Colonic mucosa (tissue), 4 donors: ENCODE measurements at places on chromosomes 11 and 22. TPM values are rescaled to one million over a fixed set of nuclear protein-coding genes. Genes with fewer than 3 reads are reported as not detected.

The MS4A2 gene
- total RNA-seq: 2.2 TPM

GRCh38 chr11:1727096-1727690 is 23.2 kb downstream of the IFITM10 start:
- H3K4me1 ChIP-seq: no peaks in the 10 kb centered on the region
- no peaks in the 10 kb centered on the region for H3K27me3 ChIP-seq
- H3K36me3 ChIP-seq: no peaks in the 10 kb centered on the region
- H3K4me3 ChIP-seq: no peak overlapping the region

GRCh38 chr11:65549096-65549495 is 9.1 kb downstream of the LTBP3 start:
- no peak overlapping the region for H3K4me3 ChIP-seq
- H3K27me3 ChIP-seq: no peaks in the 10 kb centered on the region
- H3K4me1 ChIP-seq: peaks cover 7% of the 10 kb centered on the region
- H3K36me3 ChIP-seq: no peaks in the 10 kb centered on the region

The LARGE2 gene
- total RNA-seq: 4.1 TPM

The KCTD14 gene
- total RNA-seq: 19.5 TPM

DNA sequence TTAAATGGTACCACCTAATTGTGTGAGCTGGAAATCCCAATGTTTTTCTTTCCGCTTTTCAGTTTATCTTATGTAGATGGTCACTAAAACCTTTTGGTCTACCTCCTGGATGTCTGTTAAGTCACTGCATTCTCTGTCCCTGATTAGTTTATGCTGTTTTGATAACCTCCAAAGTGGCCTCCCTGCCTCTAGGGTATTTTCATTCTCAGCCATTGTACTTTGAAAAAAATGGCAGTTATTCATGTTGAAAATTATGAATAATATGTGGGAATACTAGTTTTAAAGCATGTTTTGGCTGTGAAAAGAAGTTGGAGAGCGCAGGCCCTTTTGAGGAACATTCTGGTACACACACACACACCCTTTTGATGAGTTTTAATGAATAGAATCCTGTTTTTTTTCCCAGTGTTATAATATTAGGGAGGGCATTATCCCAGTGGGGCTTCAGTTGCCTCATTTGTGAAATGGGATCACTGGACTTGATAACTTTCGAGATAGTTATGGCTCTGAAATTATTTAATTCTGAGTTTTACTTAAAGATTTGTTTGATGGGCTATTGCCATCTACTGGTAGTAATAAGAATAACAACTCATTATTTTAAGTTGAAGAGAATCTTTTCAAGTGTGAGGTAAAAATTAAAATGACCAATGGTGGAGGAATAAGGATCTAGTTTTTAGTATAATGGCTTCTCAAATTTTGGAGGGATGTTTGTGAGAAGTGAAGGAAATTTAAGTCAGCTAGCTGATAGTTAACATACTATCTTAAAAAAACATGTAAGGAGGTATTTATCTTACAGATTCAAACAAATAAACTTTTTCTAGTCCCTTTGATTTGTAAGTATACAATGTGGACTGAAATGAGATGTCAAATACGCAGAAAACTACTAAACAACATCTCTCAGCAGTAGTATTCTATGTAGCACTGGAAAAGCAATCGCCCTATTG is 3.9 kb downstream of the FDX1 start:
- no peaks in the 10 kb centered on the region for H3K36me3 ChIP-seq
- no peak for DNase-seq
- no peak overlapping the region for H3K4me3 ChIP-seq
- no peaks in the 10 kb centered on the region for H3K27me3 ChIP-seq
- H3K27ac ChIP-seq: no peak overlapping the region

DNA sequence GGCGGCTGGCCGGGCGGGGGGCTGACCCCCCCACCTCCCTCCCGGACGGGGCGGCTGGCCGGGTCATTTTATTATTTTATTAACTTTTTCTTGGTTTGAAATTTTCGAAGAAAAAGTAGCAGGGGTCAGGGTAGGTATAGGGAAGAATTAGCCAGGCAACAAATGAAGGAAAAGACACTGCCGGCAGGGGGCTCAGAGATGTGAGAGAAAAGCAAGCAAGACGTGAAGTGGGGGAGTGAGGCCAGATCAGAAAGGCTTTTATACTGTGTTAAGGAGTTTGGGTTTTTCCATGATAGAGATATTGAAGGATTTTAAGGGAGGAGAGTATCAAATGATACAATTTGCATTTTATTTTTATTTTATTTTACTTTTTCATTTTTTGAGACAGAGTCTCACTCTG is 19.0 kb downstream of the RNF214 start:
- H3K27ac ChIP-seq: no peak overlapping the region
- no peaks in the 10 kb centered on the region for H3K27me3 ChIP-seq
- no peaks in the 10 kb centered on the region for H3K4me1 ChIP-seq
- no peaks in the 10 kb centered on the region for H3K36me3 ChIP-seq
- no peak for DNase-seq

DNA sequence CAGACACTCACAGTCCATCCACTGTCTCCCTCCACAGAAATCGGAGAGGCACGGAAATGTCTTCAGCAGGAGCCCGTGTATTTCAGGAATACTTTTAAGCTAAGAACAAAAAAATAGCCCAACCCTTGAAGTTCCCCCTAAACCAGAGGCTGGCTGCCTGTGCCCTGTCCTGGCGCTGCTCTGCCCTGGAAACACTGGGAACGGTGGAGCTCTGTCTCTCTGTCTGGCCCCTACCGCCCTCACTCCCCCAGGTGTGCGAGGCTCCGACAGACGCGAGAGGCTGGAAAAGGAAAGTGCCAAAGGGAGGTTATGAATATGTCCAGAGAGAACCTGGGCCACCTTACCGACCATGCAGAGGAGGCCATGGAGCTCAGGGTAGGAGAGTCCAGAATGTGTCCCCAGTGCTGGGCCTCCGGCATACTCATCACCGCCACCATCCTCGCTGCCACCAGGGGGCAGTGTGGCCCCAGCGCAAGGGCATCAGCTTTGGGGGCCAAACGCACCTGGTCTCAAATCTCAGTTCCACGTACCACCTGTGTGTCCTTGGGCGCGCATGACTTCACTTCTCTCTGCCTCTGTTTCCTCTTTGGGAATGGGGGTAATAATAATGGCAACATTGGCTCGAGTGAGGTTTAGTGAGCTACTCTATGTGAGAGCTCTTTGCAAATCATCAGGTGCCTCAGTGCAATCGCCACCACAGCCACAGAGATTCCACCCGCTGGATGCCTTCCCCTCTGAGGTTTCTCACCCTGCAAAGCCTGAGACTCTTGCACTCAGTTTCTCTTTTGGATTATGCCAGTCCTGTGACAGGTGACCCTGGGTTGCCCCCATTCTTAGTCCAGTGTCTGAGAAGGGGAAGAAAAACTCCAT is 10.4 kb upstream of the SLCO2B1 start:
- no peak overlapping the region for H3K27ac ChIP-seq
- no peak overlapping the region for H3K4me3 ChIP-seq
- H3K36me3 ChIP-seq: no peaks in the 10 kb centered on the region
- DNase-seq: peak; percentile 79
- H3K27me3 ChIP-seq: no peaks in the 10 kb centered on the region

GRCh38 chr22:48944751-48945620 is 882.7 kb downstream of the BRD1 start:
- no peak overlapping the region for H3K27ac ChIP-seq
- H3K4me1 ChIP-seq: no peaks in the 10 kb centered on the region
- no peaks in the 10 kb centered on the region for H3K36me3 ChIP-seq

- peaks cover 3% of the 10 kb centered on the region for H3K4me1 ChIP-seq
- H3K36me3 ChIP-seq: no peaks in the 10 kb centered on the region
- DNase-seq: peak; percentile 43
- peak overlapping the region; percentile 66 for H3K27ac ChIP-seq
Measured at GRCh38 chr22:40637183-40638150, 948 bp upstream of the MRTFA start.

DNA sequence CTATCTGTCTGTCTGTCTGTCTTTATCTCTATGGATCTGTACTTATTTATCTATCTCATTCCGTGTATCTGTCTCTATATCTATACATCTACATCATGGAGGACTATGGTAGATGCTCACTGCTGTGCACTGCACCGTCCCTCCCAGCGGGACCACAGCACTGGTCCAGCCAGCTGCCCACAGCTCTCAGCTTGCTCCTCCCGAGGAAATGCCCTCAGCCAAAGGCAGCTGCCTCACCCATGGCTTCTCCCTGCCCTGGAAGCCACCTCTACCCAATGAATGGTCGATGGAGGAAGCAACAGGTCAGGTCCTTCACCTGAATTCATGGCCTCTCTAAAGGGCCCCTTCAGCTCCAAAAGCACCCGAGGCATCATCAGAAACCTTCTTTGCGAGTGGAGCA is 14.7 kb upstream of the CD81 start:
- no peaks in the 10 kb centered on the region for H3K4me1 ChIP-seq
- no peak overlapping the region for H3K4me3 ChIP-seq
- no peak for DNase-seq

DNA sequence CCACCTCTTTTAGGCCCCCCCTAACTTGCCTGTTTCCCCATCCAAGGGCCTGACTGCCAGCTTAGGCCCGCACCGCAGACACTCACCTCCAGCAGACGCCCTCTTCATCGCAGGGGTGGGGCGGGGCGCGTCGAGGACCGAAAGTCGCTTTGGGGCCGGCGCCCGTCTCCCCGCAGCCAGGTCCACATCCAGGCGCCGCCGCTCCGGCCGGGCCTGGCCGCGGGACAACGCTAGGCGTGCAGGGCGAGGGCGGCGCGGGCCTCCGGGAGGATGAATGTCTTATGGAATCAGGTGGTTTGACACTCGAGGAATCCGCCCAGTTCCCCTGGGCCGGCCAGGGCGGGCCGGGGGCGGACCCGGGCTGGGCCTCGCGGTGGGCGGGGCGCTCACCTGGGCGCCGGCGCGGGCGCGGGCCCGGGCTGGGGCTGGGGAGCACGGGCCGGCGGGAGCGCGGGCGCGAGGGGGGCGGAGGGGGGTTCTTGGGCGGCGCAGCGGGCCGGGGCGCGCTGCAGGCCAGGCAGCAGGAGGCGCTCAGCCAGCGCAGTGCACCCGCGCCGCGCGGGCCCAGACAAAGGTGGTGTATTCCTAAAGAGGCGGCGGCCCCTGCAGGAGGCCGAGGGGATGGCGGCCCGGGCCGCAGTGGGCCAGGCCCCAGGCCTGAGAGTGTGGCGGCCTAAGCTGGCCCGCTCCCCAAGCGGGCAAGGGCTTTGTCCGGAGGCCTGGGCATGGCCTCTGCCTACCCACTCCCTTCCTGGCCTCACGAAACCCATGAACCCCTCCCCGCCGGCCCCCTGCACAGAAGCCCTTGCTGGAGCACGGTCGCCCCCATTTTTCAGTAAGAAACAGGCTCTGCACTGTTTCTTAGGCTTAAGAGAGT is 177.6 kb downstream of the IGLL1 start:
- DNase-seq: peak; percentile 85
- no peaks in the 10 kb centered on the region for H3K36me3 ChIP-seq
- H3K4me1 ChIP-seq: no peaks in the 10 kb centered on the region
- peak overlapping the region; percentile 32 for H3K4me3 ChIP-seq
- H3K27ac ChIP-seq: no peak overlapping the region
- H3K27me3 ChIP-seq: no peaks in the 10 kb centered on the region

DNA sequence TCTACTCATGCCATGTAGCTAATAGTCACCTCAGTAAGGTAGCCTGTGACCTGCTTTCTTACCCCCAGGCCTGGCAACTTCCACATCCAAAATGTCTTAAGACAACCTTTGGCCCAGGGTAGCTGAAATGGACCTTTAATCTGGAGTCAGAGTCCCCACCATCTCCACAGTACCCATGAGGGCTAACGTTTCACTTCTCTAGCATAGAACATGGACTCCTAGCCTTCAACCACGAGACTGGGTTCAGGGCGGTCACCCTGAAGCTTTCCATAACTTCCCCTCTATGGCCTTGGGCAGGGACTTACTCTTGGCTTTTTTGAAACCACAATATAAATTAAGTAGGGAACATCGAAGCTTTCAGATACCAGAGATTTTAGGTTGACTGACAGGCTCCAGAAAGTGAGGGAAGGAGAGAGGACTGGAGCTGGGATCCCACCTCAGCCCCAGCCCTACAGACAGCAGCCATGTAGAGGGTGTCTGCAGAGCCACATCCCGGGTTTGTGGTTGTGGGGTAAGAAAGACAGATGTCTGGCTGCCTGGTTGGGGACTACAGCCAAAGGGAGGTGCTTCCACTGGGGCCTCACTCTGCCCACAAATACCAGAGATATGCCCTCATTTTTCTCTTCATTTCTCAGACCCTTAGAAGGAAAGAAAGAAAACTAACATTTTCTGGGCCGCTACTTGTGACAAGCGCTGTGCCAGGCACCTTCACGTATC is 2.6 kb downstream of the TBC1D10A start:
- peak overlapping the region; percentile 87 for H3K27ac ChIP-seq
- no peaks in the 10 kb centered on the region for H3K27me3 ChIP-seq
- no peak for DNase-seq
- peaks cover 7% of the 10 kb centered on the region for H3K4me1 ChIP-seq
- H3K4me3 ChIP-seq: no peak overlapping the region

GRCh38 chr22:29386708-29387107 is 1.7 kb downstream of the AP1B1 start:
- H3K4me3 ChIP-seq: no peak overlapping the region
- no peak for DNase-seq
- H3K27me3 ChIP-seq: no peaks in the 10 kb centered on the region
- H3K36me3 ChIP-seq: no peaks in the 10 kb centered on the region

The AIFM3 gene
- total RNA-seq: 156 TPM

DNA sequence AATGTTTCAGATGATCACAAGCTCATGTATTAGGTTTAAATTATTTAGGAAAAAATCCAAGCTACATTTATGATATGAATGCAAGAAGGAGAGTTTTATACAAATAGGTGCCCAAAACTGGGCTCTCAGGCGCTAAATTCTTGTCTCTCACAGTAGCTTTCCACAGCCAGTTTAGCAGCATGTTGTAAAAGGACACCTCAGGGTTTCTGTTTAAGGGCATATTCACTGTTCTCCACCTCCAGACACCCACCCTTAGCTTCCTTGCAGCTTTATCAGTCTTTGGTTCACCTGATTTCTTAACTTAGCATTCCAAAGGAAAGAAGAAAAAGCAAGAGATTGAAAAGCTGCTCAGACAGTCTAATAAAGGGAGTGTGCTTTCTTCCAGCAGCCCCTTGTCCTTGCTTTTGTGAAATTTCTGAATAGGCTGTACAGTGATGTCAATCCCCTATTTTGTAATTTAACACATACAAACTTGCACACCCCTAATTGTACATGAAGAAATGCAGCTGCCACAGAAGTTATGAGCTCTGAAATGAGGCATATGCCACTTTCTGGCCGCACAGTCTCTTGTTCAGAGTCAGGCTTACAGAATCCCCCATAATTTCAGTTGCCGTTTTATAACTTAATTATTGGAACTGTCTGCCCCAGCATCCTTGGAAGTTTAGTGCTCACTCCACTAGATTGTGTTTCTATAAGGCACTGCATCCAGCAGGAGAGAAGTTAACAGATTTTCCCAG is 262.1 kb downstream of the DDX10 start:
- no peaks in the 10 kb centered on the region for H3K36me3 ChIP-seq
- DNase-seq: no peak
- no peaks in the 10 kb centered on the region for H3K27me3 ChIP-seq
- H3K27ac ChIP-seq: no peak overlapping the region
- H3K4me3 ChIP-seq: no peak overlapping the region

The UBQLNL gene
- 0.22 TPM for total RNA-seq

- no peaks in the 10 kb centered on the region for H3K36me3 ChIP-seq
- no peak overlapping the region for H3K27ac ChIP-seq
- peak; percentile 42 for DNase-seq
- no peaks in the 10 kb centered on the region for H3K27me3 ChIP-seq
Measured at GRCh38 chr11:79076526-79077115, 364.2 kb downstream of the TENM4 start.

- peak; percentile 99 for DNase-seq
- no peaks in the 10 kb centered on the region for H3K27me3 ChIP-seq
- peaks cover 7% of the 10 kb centered on the region for H3K36me3 ChIP-seq
- peak within 1 kb of the TSS; percentile 77 for H3K27ac ChIP-seq
- peak within 1 kb of the TSS; percentile 100 for H3K4me3 ChIP-seq
Measured at GRCh38 chr11:66344550-66345315, at the start of gene BRMS1. BRMS1 (minus strand) TSS chr11:66345104; CDS start chr11:66342234, 2,870 bp downstream.
